ENCODE measurements at places on chromosomes 3 and 15. TPM values are rescaled to one million over a fixed set of nuclear protein-coding genes. Genes with fewer than 3 reads are reported as not detected.

DNA sequence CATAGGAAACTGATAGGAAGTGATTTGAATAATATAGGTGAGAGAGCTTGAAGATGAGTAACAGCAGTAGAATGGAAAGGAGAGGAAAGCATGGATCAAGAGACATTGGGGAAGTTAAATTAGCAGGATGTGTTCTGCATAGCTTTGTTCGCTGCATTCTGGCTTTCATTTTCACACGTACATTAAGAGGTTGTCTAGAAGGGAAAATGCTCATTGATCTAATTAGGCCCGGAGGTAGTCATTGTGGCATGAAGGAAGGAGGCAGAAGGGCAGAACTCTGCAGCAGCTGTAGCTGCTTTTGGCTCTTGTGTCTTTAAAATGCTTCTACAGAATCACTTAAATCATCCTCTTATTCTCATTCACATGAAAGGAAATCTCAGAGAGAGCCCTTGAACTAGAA is 40.3 kb downstream of the KCNAB1 start:
- no peak for DNase-seq

GRCh38 chr3:160023476-160023875 is 34.8 kb downstream of the IL12A start:
- no peak for DNase-seq

- DNase-seq = no peak
Observed at GRCh38 chr3:81929697-81930096, 168.3 kb upstream of the GBE1 start.

DNA sequence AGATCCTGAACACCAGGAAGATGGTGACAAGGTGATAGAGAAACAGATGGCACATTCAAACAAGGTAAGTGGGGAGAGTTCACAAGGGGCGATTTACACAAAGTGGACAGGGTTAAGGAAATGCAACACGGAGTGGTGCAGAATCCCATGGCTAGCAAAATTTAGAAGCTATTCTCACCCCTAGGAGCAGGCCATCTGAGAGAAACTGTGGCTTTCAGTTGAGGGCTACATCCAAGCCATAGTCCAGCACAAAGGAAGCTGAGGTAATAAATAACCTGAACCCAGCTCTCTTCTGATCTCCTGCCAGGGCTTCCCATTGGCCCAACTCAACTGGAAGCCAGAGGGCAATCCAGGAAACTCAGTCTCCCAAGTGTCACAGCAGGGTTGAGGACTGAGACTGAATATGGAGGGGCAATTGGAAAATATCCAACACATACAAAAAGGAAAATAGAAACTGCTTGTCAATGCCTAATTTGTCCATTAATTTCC is 1.2 kb upstream of the ZNF445 start:
- DNase-seq = no peak

Gene DUOX1
- 9.1 TPM for polyA plus RNA-seq
